NCI-H526 (cell line): ENCODE measurements at places on chromosomes 4 and X.

DNA sequence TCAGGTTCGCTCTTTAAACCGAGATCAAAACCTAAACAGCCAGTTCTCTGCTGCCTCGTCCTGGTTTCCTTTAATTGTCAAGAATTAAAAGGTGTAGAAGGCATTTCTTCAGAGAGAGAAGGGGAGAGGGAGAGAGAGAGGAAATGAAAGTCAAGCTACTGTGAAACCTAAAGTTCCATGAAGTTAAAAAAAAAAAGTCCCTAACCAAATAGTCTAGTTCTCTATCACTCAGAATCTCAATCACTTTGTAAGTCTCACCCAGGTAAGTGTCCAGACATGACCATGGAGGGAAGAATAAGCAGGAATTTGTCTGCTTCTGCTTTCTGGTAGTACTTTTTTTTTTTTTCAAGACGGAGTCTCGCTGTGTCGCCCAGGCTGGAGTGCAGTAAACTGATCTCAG lies 18.8 kb upstream of the SMIM14 start:
- no peak for DNase-seq

DNA sequence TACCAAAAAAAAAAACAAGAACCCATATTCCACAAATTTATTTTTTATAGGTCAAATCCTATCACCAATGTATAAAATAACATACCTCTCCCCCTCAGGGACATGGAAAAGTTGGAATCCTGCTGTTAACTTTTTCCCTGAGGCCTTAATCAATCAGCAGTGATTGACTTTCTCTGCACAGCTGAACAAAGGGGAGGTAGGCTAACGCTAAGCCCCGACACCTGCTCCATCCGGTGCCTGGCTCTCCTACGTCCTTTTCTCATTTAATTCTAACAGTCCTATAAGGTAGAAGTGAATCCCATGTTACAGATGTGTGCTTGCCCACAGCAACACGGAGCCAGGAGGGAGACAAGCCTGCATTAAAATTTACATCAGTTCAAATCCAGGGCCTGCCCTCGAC lies 2.8 kb downstream of the CENPU start:
- no peak for DNase-seq

- no peak for DNase-seq
These were observed 21.9 kb downstream of the CCKAR start for GRCh38 chr4:26468283-26468949.

DNA sequence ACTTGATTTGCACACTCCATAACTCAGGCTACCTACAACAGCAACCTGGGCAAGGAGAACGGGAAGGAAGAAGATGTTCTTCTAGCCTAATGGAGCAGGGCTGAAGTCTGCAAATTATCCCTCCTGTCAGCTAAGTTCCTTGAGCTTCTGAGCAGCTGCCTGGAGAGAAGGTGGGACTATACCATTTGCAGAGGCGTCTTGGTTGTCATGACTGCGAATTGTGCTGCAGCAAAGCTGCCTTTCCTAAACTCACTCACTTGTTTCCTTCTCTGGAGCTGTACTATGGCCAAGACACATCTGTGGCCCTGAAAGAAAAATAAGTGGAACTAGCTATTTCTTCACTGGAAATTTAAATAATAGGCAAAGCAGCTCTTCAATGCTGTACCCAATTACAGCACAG lies 682.4 kb upstream of the GRIA3 start:
- no peak for DNase-seq

- DNase-seq, result no peak
These were observed 229.1 kb upstream of the SMIM31 start for GRCh38 chr4:164524789-164525188.

GRCh38 chr4:141957416-141957815 lies 321.0 kb downstream of the IL15 start:
- DNase-seq, result no peak

DNA sequence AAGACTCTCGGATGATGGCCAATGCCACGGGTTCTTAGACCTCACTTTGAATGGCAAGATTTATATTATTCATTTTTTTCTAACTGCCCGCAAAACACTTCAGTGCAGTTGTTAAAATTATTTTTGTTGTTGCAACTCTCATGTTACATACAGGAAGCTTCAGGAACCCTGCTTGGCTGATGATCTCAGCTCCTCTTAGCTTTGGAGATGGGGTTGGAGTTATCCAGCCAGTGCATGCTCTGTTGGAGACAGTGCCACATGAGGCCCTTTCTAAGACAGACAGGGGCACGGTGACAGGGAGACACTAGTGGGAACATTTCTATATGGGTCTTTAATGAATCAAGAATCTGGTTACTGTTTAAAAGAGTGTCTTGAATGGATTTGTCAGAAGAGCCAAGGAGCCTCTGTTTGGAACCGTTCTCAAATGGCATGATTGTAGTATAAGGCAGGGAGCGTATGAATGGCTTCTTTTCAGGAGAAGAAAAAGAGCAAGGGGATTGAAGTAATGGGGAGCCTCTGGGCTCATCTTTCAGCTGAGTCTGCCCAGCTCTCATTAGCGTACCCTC lies 61.9 kb upstream of the ENPP6 start:
- no peak for DNase-seq
